Bronchus fibroblast of lung (primary cell): ENCODE measurements at places on chromosomes 5 and 9. TPM values are rescaled to one million over a fixed set of nuclear protein-coding genes. Genes with fewer than 3 reads are reported as not detected.

MYORG gene
- 1.2 and 1.3 TPM in 2 replicates for total RNA-seq

GRXCR2 gene
- not detected in 2 replicates for total RNA-seq

WDR31 gene
- 0.67 and 0.74 TPM in 2 replicates for total RNA-seq

ARID3C gene
- not detected in 2 replicates for total RNA-seq

ROPN1L gene
- total RNA-seq = 0.45 and 1.3 TPM in 2 replicates

MEIKIN gene
- total RNA-seq = not detected in 2 replicates

FAM78A gene
- total RNA-seq = under 0.01 and 0.30 TPM in 2 replicates

ADAMTS16 gene
- total RNA-seq = 0.30 and 0.50 TPM in 2 replicates

IL13 gene
- total RNA-seq = not detected in 2 replicates

JMY gene
- 2.4 and 2.5 TPM in 2 replicates for total RNA-seq

PCDHGA11 gene
- total RNA-seq = 10.9 and 11.6 TPM in 2 replicates

LAMC3 gene
- total RNA-seq = 0.74 and 1.0 TPM in 2 replicates

IFNA13 gene
- total RNA-seq = not detected in 2 replicates

DMXL1 gene
- total RNA-seq = 10.7 and 11.3 TPM in 2 replicates

ABITRAM gene
- total RNA-seq = 4.4 and 6.5 TPM in 2 replicates

FAM200C gene
- total RNA-seq = 2.7 TPM in 2 replicates

CYSTM1 gene
- 12.3 and 18.7 TPM in 2 replicates for total RNA-seq

LECT2 gene
- total RNA-seq = not detected in 2 replicates

SLC6A19 gene
- total RNA-seq = not detected in 2 replicates

OCLN gene
- 3.5 and 4.2 TPM in 2 replicates for total RNA-seq

F2RL2 gene
- 8.3 and 9.1 TPM in 2 replicates for total RNA-seq

SPTLC1 gene
- total RNA-seq = 69.4 and 76.2 TPM in 2 replicates

CCNI2 gene
- not detected in 2 replicates for total RNA-seq

FSD1L gene
- 0.84 and 1.0 TPM in 2 replicates for total RNA-seq

ADGRD2 gene
- total RNA-seq = not detected in 2 replicates

SLC45A2 gene
- under 0.01 TPM in 1 of 2 replicates, not detected in the other for total RNA-seq

CXCL14 gene
- not detected in 2 replicates for total RNA-seq

PTGS1 gene
- total RNA-seq = 51.6 and 55.0 TPM in 2 replicates

HSPA9 gene
- total RNA-seq = 348 and 358 TPM in 2 replicates

ESM1 gene
- total RNA-seq = 1.0 and 2.5 TPM in 2 replicates

PDZD2 gene
- total RNA-seq = 0.50 and 1.3 TPM in 2 replicates

PRDM9 gene
- not detected in 2 replicates for total RNA-seq

MEGF9 gene
- 4.6 and 5.4 TPM in 2 replicates for total RNA-seq

DRD1 gene
- total RNA-seq = not detected in 2 replicates

HACD4 gene
- 4.4 and 4.5 TPM in 2 replicates for total RNA-seq

LARP1 gene
- 64.7 and 67.8 TPM in 2 replicates for total RNA-seq

TAF9 gene
- total RNA-seq = 85.6 and 89.8 TPM in 2 replicates

SH2D3C gene
- under 0.01 TPM in 1 of 2 replicates, not detected in the other for total RNA-seq

ITGA2 gene
- total RNA-seq = 4.8 and 5.5 TPM in 2 replicates

ERAP2 gene
- 14.9 and 19.5 TPM in 2 replicates for total RNA-seq

TGFBI gene
- 178 and 182 TPM in 2 replicates for total RNA-seq

ANKRD34B gene
- total RNA-seq = not detected in 2 replicates

BNIP1 gene
- total RNA-seq = 17.8 and 23.0 TPM in 2 replicates

OR1L4 gene
- total RNA-seq = not detected in 2 replicates

SGCD gene
- total RNA-seq = 1.0 and 1.3 TPM in 2 replicates

KLHL3 gene
- total RNA-seq = 0.67 and 1.0 TPM in 2 replicates

FLT4 gene
- total RNA-seq = under 0.01 and 0.45 TPM in 2 replicates

TEX10 gene
- 21.3 and 21.7 TPM in 2 replicates for total RNA-seq

NOXA1 gene
- 0.15 and 0.17 TPM in 2 replicates for total RNA-seq
